ENCODE measurements at places on chromosomes 7 and 10.

GRCh38 chr7:120609136-120609753 lies 248.7 kb downstream of the TSPAN12 start:
- DNase-seq = no peak

DNA sequence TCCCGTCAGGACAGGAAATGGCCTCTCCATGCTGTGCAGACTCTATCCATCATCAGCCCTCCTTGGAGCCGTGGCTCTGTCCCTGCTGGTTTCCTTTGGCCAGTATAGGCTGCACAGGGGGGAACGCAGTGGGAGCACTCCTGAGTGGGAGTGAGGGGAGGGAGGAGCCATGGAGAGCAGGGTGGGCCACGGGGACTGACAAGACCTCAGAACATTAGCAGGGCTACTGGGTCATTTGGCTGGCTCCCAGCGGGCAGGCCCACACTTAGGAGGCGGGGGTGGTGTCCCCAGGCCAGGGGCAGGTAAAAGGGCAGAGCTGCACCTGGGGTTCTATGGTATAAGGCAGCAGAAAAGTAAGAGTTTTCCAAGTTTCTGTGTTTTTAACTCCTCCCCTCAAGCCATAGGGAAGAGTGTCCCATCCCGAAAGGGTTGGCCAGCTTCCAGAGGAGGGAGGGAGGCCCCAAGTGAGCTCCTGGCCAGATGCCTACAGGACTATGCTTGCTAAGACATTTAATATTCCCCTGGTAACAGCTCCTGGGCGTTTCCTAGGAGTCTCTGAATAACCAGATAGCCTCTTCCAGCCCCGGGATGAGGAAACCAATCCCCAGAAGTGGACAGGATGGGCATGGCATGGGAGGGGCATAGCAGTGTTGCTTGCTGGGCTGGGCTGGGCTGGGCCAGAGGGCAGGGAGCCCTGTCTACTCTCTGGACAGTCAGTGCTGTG lies 5.5 kb upstream of the OPN4 start:
- peak; percentile 48 for DNase-seq

- peak; percentile 60 for DNase-seq
Measured at GRCh38 chr10:127044186-127044585, 139.0 kb downstream of the DOCK1 start.

GRCh38 chr10:128855618-128856428 lies 611.2 kb upstream of the MGMT start:
- DNase-seq = no peak

DNA sequence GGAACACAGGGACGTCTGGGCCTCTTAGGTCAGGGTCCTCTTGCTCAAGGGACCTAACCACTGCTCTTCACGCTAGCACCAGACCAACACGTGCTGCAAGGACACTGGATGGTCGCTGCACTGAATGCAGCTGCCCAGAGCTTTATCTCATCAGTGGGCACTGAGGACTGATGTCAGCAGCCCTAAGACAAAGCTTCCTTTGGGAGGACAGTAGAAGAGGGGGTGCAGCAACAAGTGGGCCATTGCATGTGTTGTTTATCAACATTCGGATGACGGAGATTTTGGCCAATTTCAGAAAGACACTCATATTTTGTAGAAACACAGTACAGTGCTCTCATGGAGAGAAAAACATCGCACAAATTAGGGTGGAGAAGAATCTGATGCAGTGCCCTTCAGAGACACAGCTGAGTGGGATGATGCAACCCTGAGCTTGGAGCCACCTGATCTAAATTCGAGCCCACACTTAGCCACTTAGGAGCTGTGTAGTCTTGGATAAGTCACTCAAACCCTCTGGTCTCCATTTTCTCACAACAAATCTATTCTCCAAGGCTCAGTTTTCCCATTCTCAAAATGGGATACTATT lies 1.7 kb downstream of the OPALIN start:
- DNase-seq = no peak

GRCh38 chr7:2945171-2945570 lies 98.5 kb downstream of the CARD11 start:
- no peak for DNase-seq

GRCh38 chr10:83545901-83546391 lies 593.4 kb upstream of the GHITM start:
- DNase-seq = no peak

GRCh38 chr7:133054162-133054840 lies 27.6 kb downstream of the CHCHD3 start:
- DNase-seq = no peak

DNA sequence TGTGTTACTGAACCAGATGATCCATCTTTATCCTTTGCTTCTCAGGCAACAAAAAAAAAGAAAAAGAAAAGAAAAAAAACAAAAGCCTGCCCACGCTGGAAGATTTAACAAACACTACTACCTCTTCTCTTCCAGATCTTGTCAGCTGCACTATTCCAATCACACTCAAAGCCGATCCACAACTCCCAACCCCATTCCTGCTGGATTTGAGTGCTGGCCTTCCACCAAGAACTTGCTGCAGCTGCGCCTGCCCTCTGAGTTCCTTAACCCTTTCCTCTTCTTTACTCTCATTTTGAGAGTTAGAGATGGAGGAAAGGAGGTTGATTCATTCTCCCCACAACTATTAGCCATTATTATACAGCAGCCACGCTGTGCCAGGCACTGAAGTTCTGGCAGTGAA lies 16.0 kb upstream of the ITGA8 start:
- DNase-seq = no peak

DNA sequence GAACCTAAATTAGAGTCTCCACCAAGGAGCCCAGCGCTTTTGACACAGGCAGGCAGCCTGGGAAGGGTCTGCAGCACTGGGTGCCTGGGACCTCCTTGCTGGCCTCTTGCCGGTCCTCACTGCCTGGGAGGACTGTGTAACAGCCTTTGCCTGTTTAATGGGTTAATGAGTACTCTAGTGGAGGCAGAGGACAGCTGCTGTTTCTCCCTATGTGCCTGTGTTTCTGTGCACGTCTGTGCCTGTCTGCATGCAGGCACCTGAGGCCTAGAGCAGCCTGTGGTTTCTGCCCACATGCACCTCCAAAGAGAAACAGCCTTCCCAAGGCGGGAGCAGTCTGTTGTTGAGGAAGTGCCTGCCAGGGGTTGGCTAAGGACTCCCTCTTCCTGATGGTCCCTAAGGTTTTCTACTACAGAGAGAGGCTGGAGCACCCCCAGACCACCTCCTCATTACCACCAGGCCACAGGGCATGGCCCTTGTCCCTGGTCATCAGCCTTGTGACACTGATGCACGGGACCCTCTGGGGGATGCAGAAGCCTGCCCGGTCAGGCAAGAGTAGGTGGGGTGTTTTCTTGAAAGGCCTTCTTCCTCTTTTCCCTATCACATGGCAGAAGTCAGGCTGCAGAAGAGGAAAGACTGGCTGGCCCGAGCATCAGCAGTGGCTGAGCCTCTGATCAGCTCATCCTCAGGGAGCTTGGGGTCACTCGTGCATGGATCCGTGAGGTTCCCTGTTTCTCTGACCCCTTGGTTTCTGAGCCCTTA lies 14.2 kb downstream of the SLC29A3 start:
- no peak for DNase-seq

GRCh38 chr10:122142641-122143237 lies 128.4 kb upstream of the BTBD16 start:
- peak; percentile 69 for DNase-seq

- no peak for DNase-seq
Measured at GRCh38 chr10:43190775-43191174, 52.5 kb downstream of the CSGALNACT2 start.

DNA sequence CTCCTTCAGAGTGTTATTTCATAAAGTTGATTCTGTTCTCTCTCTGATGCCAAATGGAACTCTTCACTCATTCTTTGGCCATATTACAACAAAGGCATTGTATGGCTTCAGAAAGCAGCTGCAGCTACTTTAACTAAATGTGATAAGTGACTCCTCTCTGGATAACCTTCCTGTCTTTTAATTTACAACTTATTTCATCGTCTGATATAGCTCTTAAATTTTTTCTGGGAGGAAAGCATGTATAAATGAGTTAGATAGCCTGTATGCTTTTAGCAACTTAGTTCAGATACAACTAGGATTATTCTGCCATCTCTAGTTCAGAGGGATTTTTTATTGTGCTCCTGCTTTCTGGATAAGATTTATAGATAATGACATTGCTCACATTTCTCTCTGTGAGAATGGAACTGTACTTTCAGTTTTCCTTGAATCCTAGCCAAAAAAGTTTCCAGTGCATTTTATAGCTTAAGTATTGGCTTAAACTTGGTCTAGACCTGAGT lies 57.5 kb downstream of the KLHDC10 start:
- DNase-seq = no peak

GRCh38 chr10:98892523-98892922 lies 343.1 kb downstream of the HPSE2 start:
- no peak for DNase-seq

DNA sequence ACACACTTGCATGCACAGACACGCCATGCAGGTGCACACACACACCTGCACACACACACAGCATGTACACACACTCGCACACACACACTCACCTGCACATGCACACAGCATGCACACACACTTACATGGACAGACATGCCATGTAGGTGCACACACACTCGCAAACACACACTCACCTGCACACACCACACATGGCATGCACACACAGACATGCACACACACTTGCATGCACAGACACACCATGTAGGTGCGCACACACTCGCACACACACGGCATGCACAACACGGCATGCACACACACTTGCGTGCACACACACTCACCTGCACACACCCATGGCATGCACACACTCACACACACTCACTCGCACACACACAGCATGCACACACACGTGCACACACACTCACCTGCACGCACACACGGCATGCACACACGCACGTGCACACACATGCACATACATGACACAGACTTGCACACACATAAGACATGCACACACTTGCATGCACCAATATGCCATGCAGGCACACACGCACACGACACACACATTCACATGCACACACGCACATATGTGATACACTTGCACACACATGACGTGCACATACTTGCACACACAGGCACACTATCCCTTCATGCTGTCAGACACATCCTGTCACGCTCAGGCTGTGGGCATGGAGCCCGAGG lies 56.8 kb downstream of the INSIG1 start:
- peak; percentile 5 for DNase-seq

DNA sequence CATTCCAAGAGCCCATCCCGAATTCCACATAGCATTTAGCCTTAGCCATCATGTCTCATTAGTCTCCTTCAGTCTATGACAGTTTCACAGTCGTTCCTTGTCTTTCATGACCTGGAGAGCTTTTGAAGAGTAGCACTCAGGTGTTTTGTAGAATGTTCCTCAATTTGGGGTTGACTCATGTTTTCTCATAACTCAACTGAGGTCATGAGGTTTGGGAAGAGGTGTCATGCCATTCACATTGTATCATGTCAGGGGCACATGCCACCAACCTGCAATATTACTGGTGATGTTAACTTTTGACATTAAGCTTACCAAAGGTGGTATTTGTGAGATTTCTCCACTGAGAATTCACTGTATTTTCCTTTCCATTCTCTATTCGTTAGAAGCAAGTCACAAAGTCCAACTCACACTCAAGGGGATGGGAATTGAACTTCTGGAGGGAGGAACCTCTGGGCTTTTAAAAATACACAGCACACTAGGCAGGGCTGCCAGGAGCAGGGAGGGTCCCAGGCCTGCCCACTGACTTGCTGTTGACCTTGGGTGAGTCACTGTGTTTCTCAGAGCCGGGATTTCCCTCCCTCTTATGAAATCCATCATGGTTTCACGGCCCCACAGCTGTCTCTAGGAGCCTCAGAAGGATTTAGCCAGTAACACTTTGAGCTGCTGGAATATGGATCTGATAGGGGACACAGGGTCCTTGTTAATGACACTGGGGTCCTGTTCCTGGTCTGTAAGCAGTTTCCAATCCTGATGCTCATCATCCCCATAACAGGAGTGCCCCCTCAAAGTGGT lies 74.4 kb upstream of the TCF7L2 start:
- no peak for DNase-seq

GRCh38 chr10:18005781-18006456 lies 54.2 kb downstream of the SLC39A12 start:
- DNase-seq = no peak

- DNase-seq = no peak
Measured at GRCh38 chr7:10282909-10283308, 690.8 kb upstream of the PHF14 start.

DNA sequence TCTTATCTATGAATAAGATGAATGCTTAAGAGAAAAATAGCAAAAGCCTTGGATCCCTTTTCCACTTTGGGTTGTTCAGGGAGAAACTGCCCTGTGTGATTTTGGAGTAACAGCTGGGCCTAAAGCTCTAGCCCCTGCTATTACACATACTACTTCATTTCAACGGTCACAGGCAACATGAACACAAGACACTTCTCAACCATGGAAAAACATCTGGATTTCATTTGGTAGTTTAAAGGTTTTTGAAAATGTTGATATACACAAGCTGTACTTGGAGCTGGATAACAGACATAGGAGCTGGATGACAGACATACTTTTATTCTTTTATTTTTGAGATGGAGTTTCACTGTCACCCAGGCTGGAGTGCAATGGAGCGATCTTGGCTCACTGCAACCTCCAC lies 2.7 kb upstream of the CHUK start:
- DNase-seq = no peak

- DNase-seq = no peak
Measured at GRCh38 chr7:112021379-112022044, 184.7 kb downstream of the DOCK4 start.

DNA sequence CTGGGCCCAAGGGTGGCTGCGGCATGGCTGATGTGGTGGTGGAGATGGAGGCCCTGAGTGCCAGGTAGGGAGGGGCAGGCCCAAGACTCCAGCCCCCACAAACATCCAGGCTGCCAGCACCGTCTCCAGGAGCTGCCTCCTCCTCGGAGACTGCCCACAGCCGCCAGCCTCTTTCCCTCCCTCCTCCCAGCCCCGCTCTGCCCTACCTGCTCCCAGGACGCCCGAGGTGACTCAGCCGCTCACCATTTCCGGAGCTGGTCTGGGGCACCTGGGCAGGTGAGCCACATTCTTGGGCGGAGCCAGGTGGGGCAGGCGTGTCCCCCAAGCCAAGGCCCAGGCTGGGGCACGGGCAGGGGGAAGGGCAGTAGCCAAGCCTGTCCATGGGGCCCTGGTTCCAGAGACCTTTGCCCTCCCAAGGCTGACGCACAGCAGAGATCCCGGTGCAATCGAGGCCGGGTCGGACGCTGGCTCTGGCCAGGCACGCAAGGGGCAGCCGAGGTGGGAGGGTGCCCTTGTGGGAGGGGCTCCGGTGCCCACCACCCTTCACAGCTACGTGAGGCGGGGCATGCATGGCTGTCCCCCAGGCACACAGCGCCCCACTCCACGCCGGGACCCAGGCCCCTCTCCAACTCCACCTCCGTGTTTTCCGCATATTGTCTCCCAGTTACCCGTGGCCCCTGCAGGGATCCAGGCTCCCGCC lies 8.8 kb downstream of the ADAP1 start:
- no peak for DNase-seq

DNA sequence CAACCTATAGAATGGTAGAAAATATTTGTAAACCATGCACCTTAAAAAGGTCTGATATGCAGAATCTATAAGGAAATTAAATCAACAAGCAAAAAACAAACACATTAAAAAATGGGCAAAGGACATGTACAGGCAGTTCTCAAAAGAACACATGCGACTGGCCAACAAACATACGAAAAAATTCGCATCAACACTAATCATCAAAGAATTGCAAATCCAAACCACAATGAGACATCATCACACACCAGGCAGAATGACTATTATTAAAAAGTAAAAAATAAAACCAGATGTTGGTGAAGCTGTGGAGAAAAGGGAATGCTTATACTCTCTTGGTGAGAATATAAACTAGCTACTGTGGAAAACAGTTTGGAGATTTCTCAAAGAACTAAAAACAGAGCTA lies 33.2 kb downstream of the TMEM229A start:
- DNase-seq = no peak

- DNase-seq = no peak
Measured at GRCh38 chr7:115728518-115728917, 302.0 kb downstream of the TFEC start.

- no peak for DNase-seq
Measured at GRCh38 chr10:131899695-131900349, 986 bp upstream of the PPP2R2D start.

All from Peyer's patch (tissue), 4 donors.